ENCODE measurements at places on chromosomes 11 and 22.

DNA sequence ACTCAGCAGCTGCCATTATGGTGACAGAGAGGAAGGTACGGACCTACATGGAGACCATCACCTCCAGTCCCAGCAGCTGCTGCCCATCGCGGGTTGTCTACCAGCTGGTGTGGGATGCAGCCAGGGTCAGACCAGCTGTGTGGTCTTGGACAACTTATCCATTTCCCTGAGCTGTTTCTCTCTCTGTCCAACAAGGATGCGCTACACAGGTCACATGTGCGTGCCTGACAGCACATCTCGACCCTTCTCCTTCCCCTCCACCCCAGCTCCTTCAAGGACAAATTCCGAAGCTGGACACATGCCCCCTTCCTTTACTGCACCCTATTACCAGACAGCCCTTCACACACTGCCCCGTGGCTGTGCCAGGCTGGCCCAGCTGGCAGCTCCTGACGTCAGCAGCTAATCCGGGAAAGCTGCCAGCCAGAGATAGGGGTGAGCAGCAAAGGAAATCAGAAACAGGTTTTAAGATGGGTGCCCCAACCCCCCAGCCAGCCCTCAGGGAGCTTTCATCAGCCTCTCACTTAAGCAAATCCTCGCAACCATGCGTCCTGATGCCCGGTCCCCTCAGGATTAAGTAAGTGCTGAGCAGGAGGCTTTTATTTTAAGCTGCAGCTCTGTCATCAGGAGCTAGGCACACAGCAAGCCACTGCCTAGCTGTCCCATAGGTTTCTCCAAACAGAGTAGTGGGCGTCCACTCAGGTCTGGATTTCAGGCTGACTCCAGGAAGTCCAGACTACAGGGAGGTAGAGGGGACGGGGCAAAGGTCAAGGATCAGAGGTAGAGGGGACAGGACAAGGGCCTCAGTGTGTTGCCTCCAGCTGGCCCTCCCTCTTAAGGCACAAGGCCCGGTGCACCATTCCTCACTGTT lies 20.3 kb downstream of the TEF start:
- DNase-seq, result no peak

GRCh38 chr22:48734961-48735360 lies 1092.7 kb downstream of the BRD1 start:
- no peak for DNase-seq

- DNase-seq, result no peak
Measured at GRCh38 chr22:37669586-37669985, 5.8 kb upstream of the LGALS1 start.

DNA sequence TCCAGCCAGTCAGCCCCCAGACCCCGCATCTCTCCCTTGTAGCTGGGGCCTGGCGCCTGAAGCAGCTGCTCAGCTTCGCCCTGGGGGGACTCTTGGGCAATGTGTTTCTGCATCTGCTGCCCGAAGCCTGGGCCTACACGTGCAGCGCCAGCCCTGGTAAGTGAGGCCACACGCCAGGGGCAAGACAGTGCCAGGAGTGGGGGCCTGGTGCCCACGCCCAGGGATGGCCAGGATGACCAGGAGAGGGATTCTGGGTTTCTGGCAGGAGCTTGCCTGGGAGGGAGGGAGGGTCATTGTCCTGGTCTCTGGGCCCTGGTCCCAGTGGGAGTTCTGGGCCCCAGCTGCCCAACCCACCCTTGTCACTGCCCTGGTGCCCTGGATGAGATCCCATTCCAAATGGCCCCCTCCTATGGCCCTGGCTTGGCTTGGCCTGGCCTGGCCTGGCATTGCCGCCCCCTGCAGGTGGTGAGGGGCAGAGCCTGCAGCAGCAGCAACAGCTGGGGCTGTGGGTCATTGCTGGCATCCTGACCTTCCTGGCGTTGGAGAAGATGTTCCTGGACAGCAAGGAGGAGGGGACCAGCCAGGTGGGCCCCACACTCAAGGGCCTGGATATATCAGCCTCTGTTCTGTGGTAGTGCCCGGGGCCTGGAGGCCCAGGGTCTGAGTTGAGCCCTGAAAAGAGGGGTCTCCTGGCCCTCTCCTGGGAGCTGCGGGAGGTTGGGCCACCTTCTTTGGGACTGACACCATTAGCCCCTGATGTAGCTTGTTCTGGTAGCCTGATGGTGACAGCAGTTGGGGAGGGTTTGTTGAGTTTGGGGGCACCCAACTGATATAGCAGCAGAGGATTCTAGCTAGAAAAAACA lies 3.7 kb downstream of the SLC39A13 start:
- peak; percentile 61 for DNase-seq

DNA sequence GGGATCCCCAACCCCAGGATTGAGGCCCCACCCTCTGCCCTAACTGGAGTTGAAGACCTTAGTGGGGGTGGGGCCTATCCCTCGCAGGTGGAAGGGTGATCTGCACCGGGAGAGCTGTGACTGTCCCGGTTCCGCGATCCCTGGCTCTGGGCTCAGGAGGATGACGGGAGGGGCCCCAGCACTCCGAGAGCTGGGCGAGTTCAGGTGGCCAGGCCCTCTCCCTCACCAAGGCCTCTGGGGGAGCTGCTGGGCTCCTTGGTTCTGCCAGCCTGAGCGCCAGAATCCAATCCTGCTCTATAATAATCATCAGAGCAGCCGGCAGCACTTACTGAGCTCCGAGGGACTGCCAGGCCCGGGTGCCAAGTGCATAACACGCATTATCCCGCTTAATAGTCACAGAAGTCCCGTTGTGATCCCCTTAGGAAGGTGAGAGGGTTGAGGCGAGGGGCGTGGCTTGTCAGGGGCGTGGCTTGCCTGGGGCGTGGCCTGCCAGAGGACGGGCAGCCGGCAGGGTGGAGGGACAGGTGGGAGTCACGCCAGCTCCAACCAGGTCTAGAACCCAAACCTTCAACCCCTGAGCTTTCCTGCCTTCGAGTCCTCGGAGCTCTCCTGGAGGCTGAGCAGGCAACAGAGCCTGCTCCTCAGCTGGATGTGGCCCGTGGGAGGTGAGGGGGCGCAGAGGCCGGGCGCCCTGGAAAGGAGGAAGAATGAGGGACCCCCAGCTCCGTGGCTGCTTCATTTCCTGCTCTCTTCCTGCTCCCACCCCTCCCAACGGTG lies 7.3 kb upstream of the SYT7 start:
- peak; percentile 64 for DNase-seq

- peak; percentile 54 for DNase-seq
Measured at GRCh38 chr11:45097721-45098493, 48.5 kb upstream of the PRDM11 start.

GRCh38 chr11:12581923-12582322 lies 92.3 kb upstream of the TEAD1 start:
- no peak for DNase-seq

DNA sequence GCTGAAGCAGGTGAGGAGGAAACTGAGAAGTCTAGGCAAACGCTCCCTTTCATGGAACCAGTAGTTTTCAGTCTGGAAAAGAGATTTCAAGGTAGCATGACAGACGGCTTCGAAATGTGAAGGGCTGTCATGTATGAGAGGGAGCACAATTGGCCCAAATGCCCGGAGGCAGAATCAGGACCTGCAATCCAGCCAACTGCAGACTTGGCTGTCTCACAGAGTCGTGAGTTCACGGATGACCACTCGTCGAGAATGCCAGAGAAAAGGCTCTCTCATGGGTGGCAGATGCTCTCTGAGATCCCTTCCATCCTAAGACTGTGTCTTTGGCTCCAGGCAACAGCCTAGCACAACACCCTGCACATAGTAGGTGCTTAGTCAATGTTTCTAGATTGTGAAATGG lies 134.8 kb downstream of the DSCAML1 start:
- DNase-seq, result no peak

- DNase-seq, result no peak
Measured at GRCh38 chr22:37926358-37926757, 20.3 kb downstream of the MICALL1 start.

DNA sequence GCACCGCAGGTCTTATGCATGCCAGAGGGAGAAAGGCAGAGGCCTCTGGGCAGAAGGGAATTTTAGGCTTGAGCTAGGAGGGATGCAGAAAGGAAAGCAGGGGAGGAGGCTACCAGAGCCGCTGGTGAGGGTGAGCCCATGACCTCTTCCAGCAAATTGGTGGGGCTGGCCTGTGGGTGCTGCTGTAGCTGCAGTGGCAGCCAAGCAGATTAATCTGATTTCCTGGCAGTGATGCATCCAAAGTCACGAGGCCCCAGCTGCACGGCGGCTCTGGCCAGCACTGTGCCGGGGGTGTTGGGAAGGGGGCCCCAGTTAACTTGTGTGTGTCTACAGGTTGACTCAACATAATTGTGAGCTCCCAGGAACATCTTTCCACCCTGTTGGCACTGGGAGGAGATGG lies 41.4 kb upstream of the B3GAT1 start:
- no peak for DNase-seq

DNA sequence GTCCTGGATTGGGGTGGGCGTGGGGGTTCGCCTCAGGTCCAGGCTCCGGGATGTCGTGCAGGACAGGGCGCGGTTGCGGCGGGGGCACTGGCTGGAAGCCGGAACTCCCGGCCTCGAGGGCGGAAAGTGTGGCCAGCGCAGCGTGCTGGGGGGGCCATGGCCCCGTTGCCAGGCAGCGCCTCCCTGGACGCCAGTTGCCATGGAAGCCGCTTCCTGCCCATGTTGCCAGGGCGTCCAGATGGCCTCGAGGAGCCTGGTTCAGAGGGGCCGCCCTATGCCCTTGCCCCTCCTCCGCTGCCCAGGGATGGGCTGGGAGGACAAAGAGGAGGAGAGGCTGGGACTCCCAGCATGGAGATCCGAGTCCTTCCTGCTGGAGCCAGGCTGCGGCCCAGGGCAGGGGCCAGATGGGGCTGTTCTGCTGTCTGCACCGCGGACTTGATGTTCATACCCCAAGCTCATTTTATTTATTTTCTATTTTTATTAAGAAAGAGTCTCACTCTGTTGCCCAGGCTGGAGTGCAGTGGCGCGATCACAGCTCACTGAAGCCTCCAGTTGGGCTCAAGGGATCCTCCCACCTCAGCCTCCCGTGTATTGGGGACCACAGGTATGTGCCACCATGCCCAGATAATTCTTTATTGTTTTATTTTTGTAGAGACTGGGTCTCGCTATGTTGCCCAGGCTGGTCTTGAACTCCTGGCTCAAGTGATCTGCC lies 4.6 kb upstream of the CCDC188 start:
- DNase-seq, result peak; percentile 19
